Right atrium auricular region (tissue), 2 donors: ENCODE measurements at places on chromosomes 13 and 19. TPM values are rescaled to one million over a fixed set of nuclear protein-coding genes. Genes with fewer than 3 reads are reported as not detected.
A peak's percentile ranks its signal among the peaks of the same experiment; 100 is the strongest.

GRCh38 chr13:64248371-64249065, 2832.9 kb upstream of the PCDH20 start:
- H3K4me1 ChIP-seq, result no peaks in the 10 kb centered on the region
- no peaks in the 10 kb centered on the region for H3K27me3 ChIP-seq
- no peak for DNase-seq
- H3K4me3 ChIP-seq, result no peak overlapping the region
- no peak overlapping the region for H3K27ac ChIP-seq

- peak; percentile 79 for DNase-seq
- H3K4me1 ChIP-seq, result no peaks in the 10 kb centered on the region
- no peaks in the 10 kb centered on the region for H3K27me3 ChIP-seq
- H3K36me3 ChIP-seq, result peaks cover 23% of the 10 kb centered on the region
Measured at GRCh38 chr19:52453324-52454094, at the start of gene ZNF578. Gene ZNF578 (plus strand): TSS chr19:52453553. CDS start chr19:52501846, 48,293 bp downstream.

ZNF846 gene
- total RNA-seq, result 8.0 TPM

ZNF534 gene
- 0.16 TPM for total RNA-seq

DNA sequence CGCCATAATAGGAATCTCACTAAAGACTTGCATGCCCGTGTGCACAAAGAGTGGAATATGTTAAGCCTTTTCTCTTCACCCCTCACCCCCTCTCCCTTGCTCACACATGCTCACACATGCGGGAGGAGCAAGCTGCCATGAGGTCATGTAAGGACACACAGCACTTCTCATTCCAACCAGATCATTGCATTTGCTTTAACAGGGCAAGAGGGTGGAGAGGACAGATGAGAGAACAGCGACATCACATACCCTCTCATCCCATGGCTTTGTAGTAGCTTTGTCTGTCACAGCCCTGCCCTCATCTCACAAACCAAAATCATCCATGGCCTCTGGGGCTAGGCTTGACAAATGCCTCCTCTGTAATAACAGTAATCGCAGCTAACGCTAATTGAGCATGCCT, 145.6 kb upstream of the FRY start:
- H3K36me3 ChIP-seq, result no peaks in the 10 kb centered on the region
- H3K4me3 ChIP-seq, result no peak overlapping the region
- H3K4me1 ChIP-seq, result no peaks in the 10 kb centered on the region
- no peak for DNase-seq

RASGRP4 gene
- 2.9 TPM for total RNA-seq

PLIN5 gene
- 21.4 TPM for total RNA-seq

MAP2K2 gene
- 82.2 TPM for total RNA-seq

- no peak overlapping the region for H3K27ac ChIP-seq
- H3K27me3 ChIP-seq, result no peaks in the 10 kb centered on the region
- H3K4me3 ChIP-seq, result no peak overlapping the region
- no peaks in the 10 kb centered on the region for H3K4me1 ChIP-seq
- no peak for DNase-seq
- H3K36me3 ChIP-seq, result no peaks in the 10 kb centered on the region
Measured at GRCh38 chr13:49833402-49833801, 40.9 kb upstream of the KPNA3 start.

- no peak overlapping the region for H3K27ac ChIP-seq
- DNase-seq, result no peak
- no peaks in the 10 kb centered on the region for H3K27me3 ChIP-seq
- no peaks in the 10 kb centered on the region for H3K36me3 ChIP-seq
- H3K4me1 ChIP-seq, result peaks cover 10% of the 10 kb centered on the region
- no peak overlapping the region for H3K4me3 ChIP-seq
Measured at GRCh38 chr19:42497492-42498168, 30.7 kb downstream of the CEACAM1 start.

DNA sequence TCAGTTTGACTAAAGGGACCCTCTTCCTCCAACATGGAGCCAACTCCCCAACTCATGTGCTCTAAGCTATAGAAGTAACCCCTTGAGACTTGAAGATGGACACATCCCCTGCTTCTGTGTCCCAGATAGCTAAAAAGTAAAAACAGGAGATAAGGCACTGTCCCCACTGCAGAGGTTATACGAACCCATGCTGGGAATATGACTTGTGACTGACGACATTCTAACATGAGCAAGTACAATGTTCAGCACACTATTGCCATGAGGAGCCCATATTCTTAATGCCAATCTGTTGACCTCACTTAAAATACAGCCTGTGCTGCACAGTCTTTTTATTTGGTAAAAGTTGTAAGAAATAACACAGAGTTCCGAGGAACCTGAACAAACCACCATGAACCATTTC, 71.4 kb downstream of the ABCC4 start:
- H3K27me3 ChIP-seq, result no peaks in the 10 kb centered on the region
- H3K4me1 ChIP-seq, result peaks cover 4% of the 10 kb centered on the region
- H3K27ac ChIP-seq, result no peak overlapping the region
- DNase-seq, result no peak
- no peak overlapping the region for H3K4me3 ChIP-seq

DLL3 gene
- not detected for total RNA-seq

KLK15 gene
- total RNA-seq, result not detected

DNA sequence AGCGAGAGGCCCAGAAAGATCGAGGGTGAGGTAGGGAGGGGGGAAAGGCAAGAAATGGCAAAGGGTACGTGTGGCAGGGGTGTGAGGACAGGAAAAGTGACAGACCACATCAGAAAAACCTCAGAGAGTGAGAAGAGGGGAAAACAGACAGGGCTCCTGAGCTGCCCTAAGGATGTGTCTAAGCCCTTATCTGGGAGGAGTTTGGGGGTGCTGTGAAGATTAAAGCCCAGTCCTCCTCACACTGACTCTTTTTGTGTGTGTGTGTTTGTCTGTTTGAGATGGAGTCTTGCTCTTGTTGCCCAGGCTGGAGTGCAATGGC, 703 bp upstream of the PTH2 start:
- H3K4me1 ChIP-seq, result peaks cover 45% of the 10 kb centered on the region
- no peaks in the 10 kb centered on the region for H3K36me3 ChIP-seq
- H3K4me3 ChIP-seq, result no peak overlapping the region
- H3K27me3 ChIP-seq, result peaks cover 53% of the 10 kb centered on the region

DNA sequence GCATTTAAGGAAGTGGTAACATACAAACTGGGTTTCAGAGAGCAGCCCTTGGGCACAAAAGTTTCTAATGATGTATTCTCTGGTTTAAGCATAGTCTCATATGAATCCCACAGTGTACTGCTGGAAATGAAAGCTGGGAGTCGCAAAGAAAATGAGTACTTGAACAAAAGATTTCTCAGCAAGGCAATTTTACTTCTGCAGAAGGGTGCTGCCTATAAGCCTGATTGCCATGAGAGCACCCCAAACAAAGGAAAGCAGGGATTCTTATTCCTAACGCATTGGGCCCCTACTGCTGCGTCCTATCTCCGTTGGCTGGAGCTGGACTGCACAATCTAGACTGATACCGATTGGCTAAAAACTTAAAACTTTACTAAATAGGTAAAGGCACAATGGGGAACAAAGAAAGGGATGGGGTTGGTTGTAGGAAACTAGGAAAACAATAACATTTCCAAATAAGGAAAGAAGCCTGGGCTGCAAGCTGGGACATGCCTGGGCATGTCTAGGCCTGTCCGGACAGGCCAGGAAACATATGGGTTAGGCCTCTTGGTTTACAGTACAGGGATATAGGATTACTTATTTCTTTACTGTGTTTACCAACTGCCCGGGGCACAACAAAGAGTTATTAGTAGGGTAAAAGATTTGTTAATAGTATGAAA, 27.4 kb upstream of the VN1R4 start:
- no peaks in the 10 kb centered on the region for H3K27me3 ChIP-seq
- H3K27ac ChIP-seq, result no peak overlapping the region
- H3K4me3 ChIP-seq, result no peak overlapping the region
- H3K36me3 ChIP-seq, result no peaks in the 10 kb centered on the region
- DNase-seq, result no peak

- H3K27ac ChIP-seq, result no peak overlapping the region
- H3K36me3 ChIP-seq, result peaks cover 36% of the 10 kb centered on the region
- H3K4me3 ChIP-seq, result no peak overlapping the region
- DNase-seq, result no peak
Measured at GRCh38 chr19:3613818-3614661, 7.4 kb upstream of the TBXA2R start.

DNA sequence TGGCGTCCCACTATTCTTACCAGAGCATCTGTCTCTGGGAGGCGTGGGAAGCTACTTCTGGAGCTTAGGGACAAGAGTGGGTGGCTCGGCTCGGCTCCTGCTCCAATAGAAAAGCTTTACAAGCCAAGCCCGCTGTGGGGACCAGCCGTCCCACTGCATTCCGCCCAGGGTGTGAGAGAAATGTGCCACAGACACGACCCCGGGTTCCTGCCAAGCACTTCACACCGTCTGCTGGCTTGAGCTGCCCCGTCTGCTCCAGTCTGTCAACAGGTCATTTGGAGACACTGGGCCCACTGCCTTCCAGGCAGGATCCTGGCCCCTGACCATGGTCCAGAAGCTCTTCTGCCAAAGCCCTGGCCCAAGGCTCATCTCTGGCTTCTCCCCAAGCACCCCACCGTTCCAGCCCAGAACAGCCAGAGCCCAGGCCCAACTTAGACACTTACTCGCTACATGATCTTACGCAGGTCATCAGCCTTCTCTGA, 6.5 kb upstream of the FKRP start:
- no peaks in the 10 kb centered on the region for H3K4me1 ChIP-seq
- peak overlapping the region; percentile 82 for H3K27ac ChIP-seq
- peaks cover 20% of the 10 kb centered on the region for H3K36me3 ChIP-seq
- no peak overlapping the region for H3K4me3 ChIP-seq
- H3K27me3 ChIP-seq, result no peaks in the 10 kb centered on the region

DNA sequence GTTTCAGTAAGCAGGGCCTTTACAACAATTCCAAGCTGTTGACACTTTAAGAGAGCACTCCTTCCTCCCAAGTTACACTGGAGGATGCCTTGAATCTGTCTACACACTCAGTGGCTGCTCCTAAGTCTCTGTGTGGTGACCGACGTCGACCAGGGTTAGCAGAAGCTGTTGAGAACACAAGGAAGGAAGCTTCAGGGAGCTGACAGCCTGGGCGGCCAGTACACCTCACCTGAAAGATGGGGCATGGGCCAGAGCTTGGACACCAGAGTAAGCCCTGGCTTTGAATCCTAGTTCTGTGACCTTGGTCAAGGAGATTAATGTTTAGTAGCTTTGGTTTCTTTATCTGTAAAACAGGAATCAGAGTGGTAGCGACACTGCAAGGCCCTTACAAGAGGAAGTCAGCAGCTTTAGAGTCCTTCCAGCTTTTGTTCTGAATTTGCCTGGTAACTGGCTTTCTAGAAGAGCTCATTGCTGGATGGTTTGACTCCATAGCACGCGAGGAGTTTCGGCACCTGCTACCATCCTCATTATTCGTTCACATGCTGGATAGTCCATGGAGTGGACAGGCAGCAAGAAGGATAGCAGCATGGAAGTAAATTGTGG, 214.2 kb downstream of the FGF9 start:
- H3K4me1 ChIP-seq, result no peaks in the 10 kb centered on the region
- no peak overlapping the region for H3K4me3 ChIP-seq
- H3K27ac ChIP-seq, result no peak overlapping the region
- H3K27me3 ChIP-seq, result no peaks in the 10 kb centered on the region
- no peak for DNase-seq

DNA sequence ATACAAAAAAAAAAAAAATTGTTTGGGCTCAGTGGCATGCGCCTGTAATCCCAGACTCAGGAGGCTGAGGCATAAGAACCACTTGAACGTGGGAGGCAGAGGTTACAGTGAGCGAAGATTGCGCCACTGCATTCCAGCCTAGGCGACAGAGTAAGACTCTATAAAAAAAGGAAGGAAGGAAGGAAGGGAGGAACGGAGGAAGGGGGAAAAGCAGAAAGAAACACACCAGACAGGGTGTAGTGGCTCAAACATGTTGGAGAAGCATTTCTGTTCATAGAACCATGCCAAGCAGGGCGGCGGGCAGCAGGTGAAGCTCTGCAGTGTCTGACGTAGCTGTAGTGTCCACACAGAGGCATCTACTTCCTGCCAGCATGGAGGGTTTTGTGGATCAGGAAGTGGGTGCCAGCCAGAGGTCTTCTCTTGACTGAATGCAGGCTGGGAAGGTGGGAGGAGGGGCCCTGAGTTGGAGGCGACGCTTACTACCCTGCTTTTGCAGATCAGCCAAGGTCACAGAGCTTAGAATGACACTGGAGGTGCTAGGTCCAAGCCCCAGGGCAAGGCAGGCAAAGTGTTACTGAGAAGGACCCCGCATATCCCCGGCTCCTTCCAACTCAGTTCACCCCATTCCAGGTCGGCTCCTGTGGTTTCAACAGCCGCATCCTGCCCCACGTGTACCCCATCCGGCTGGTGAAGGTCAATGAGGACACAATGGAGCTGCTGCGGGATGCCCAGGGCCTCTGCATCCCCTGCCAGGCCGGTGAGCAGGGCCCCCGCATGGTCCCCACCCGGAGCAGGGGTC, 11.6 kb upstream of the PGLS start:
- DNase-seq, result no peak
- H3K27ac ChIP-seq, result peak overlapping the region; percentile 55
